Right lobe of liver (tissue), 6 donors: ENCODE measurements at places on chromosomes 2 and 18. TPM values are rescaled to one million over a fixed set of nuclear protein-coding genes. Genes with fewer than 3 reads are reported as not detected.

- no peaks in the 10 kb centered on the region for H3K36me3 ChIP-seq
- no peak overlapping the region for H3K27ac ChIP-seq
- no peak for DNase-seq
- no peak overlapping the region for H3K4me3 ChIP-seq
These were observed 109.8 kb downstream of the FAM210A start for GRCh38 chr18:13616525-13617035.

GRCh38 chr2:127906206-127906926 is 20.6 kb upstream of the AMMECR1L start:
- H3K27ac ChIP-seq = no peak overlapping the region
- no peaks in the 10 kb centered on the region for H3K4me1 ChIP-seq
- no peak for DNase-seq
- H3K27me3 ChIP-seq = no peaks in the 10 kb centered on the region
- H3K4me3 ChIP-seq = no peak overlapping the region
- no peaks in the 10 kb centered on the region for H3K36me3 ChIP-seq

DNA sequence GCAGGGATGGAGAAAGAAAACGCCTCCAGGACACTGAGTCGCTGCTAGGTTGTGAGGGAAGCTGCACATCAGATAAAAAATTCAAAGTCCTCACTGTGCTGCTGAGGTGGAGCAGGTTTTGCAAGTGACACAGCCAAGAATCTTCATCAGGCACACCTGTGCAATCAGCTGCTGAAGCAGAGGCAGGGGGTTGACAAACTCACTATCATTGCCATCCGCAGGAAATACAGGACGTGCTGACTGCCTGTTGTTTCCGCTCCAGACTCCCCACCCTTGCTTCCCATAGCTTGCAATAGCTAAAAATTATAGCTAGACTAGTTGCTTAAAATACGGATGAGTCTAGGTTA is 147.8 kb upstream of the FHL2 start:
- H3K36me3 ChIP-seq = no peaks in the 10 kb centered on the region
- H3K4me3 ChIP-seq = no peak overlapping the region
- H3K27ac ChIP-seq = no peak overlapping the region
- no peaks in the 10 kb centered on the region for H3K4me1 ChIP-seq
- H3K27me3 ChIP-seq = no peaks in the 10 kb centered on the region

GRCh38 chr18:9771261-9771976 is 63.3 kb downstream of the RAB31 start:
- H3K4me3 ChIP-seq = no peak overlapping the region
- peak; percentile 80 for DNase-seq
- H3K36me3 ChIP-seq = no peaks in the 10 kb centered on the region
- H3K4me1 ChIP-seq = no peaks in the 10 kb centered on the region
- no peaks in the 10 kb centered on the region for H3K27me3 ChIP-seq

DNA sequence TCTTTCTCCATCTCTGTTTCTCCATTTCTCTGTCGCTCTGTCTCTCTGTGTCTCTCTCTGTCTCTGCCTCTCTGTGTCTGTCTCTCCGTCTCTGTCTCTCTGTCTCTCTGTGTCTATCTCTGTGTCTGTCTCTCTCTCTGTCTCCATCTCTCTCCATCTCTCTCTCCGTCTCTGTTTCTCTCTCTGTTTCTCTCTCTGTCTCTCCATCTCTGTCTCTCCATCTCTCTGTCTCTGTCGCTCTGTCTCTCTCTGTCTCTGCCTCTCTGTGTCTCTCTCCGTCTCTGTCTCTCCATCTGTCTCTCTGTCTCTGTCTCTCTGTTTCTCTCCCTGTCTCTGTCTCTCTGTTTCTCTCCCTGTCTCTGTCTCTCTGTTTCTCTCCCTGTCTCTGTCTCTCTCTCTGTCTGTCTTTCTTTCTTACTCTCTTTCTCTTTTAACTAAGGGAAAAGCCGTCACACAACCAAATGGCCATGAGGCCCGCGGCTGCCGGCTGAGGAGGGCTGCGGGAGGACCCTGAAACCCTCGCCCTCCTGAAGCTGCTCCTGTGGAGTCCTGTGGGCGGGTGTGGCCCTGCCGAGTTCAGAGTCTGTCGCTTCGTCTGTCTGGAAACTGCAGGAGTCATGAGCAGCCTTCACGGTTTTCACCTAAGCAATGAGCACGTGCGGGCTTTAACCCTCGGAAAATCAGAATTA is 29.3 kb downstream of the NFATC1 start:
- H3K27ac ChIP-seq = no peak overlapping the region
- DNase-seq = no peak
- H3K4me1 ChIP-seq = no peaks in the 10 kb centered on the region
- no peaks in the 10 kb centered on the region for H3K36me3 ChIP-seq

GRCh38 chr2:979069-979928 is 28.6 kb downstream of the SNTG2 start:
- no peaks in the 10 kb centered on the region for H3K27me3 ChIP-seq
- no peak for DNase-seq
- H3K36me3 ChIP-seq = no peaks in the 10 kb centered on the region
- no peak overlapping the region for H3K27ac ChIP-seq
- H3K4me1 ChIP-seq = no peaks in the 10 kb centered on the region
- no peak overlapping the region for H3K4me3 ChIP-seq

DNA sequence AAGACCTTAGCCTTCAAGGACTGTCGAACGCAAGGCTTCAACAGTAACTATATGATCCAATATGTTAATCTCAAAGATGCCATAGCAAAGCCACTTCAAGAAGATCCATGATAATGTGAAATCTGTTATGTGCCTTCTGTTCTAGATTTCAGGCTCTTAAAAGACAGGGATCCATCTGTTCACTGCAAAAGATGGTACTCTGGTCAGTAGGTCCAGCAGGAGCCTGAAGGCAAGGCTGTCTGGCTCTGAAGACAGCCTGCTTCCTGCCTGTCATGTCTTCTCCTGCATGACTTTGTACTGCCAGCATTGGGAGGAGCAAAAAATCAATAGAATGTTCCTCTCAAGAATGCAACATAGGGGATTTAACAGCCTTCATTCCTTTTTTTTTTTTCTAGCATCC is 270.8 kb upstream of the PARD3B start:
- H3K27me3 ChIP-seq = no peaks in the 10 kb centered on the region
- H3K36me3 ChIP-seq = no peaks in the 10 kb centered on the region
- no peak overlapping the region for H3K27ac ChIP-seq
- no peaks in the 10 kb centered on the region for H3K4me1 ChIP-seq

DNA sequence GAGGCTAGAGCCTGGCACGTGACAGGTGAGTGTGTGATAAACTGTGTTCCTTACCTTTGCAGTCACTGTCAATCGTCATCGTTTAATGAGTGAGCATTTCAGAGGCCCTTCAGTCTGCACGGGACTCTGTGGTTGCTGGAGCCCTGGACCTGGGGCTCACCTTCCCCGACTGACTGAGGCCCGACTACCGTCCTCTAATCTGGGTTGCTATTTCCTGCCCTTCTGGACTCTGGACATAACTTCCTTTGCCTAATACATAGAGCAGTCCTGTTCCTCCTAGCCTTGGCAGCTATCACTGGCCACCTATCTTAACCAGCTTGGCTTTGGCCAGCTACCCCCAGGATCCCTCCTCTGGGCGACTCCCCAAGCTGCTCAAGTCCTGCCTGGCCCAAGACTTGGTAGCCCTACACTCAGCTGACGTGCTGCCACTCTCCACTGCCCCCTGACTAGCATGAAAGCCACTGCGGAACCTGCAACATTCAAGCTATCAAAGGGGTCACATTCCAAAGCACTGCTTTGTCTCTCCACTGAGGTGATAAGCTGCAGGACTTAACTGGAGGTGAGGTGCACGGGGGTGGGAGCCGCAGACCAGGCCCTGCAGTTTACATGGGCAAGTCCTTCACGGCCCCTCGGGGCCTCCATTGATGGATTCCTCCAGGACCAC is 11.1 kb upstream of the RAB17 start:
- no peaks in the 10 kb centered on the region for H3K36me3 ChIP-seq
- peaks cover 11% of the 10 kb centered on the region for H3K4me1 ChIP-seq
- H3K4me3 ChIP-seq = no peak overlapping the region

GRCh38 chr18:46555724-46556123 is 101.3 kb downstream of the LOXHD1 start:
- no peak overlapping the region for H3K4me3 ChIP-seq
- no peaks in the 10 kb centered on the region for H3K4me1 ChIP-seq
- H3K27me3 ChIP-seq = no peaks in the 10 kb centered on the region
- H3K27ac ChIP-seq = no peak overlapping the region
- no peaks in the 10 kb centered on the region for H3K36me3 ChIP-seq

DNA sequence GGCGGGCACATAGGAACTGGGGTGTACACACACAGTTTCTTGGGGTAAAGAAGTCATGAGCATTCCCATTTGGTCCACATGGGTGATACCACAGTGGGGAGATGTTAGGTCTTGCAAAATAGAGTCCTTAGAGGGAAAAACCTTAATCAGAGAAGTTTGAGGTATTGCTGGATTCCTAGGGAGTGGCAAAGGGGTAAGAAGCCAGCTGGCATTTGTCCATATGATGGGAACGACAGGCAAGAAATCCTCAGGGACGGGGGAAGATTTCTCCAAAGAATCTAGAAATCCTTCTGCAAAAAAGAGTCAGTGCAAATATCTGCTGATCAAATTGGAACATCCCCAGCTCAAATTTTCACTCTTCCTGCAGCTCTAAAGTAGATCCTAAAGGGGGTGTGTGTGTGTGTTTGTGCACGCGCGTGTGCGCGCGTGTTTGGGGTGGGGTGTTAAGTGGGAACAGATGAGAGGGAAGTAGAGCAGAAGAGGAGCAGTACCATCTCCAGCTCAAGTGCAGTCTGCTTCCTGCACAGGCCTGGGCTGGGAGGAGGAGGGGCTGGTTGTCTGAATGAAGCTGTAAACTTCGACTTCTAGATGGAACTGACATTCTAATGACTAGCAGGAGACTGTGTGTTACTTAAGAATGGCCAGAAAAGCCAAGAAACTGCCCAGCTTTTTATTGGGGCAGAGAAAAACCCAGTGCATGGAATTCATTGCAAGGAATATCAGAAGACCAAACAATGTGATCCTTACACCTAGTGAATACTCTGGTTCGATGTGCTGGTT is 168.0 kb downstream of the SPP2 start:
- DNase-seq = no peak
- H3K27ac ChIP-seq = no peak overlapping the region
- no peaks in the 10 kb centered on the region for H3K4me1 ChIP-seq
- H3K36me3 ChIP-seq = no peaks in the 10 kb centered on the region

DNA sequence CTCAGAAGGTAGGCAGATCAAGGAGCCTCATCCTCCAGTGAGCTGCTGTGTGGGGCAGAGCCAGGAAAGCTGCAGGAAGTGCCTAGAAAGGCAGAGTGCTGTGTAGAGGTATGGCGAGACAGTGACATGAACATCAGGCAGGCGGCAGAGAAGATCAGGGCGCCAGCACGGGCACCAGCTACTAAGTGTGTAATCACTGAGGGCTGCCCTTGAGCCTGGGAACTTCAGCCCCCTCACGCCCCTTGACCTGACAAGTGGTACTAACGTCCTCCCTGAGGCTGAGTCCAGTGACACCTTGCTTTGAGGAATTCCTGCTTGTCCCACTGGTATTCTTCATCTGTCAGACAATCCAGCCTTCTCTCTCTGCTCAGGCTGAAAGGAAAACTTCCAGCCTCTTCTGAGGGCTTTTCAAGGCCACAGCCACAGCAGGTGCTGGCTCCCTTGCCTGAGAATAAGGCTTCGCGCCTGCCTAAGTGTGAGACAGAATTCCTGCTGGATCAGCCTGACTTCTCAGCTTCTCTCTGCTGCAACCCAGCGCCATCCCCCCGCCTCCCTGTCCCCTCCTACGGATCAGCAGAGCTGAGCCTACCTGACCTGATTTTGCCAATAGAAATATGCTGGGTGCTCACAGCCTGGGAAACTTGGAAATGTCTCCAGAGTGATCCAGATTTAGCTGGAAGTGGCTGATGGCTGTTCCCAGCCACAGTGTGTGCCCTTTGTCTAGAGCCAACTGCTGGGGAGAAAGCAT is 148.0 kb downstream of the SMAD7 start:
- peak overlapping the region; percentile 43 for H3K27ac ChIP-seq
- peak; percentile 48 for DNase-seq
- no peak overlapping the region for H3K4me3 ChIP-seq
- H3K27me3 ChIP-seq = no peaks in the 10 kb centered on the region
- no peaks in the 10 kb centered on the region for H3K36me3 ChIP-seq
- H3K4me1 ChIP-seq = peaks cover 12% of the 10 kb centered on the region

The KCNK3 gene
- 0.27 TPM for total RNA-seq

The STARD6 gene
- not detected for total RNA-seq

The AGXT gene
- 1,366 TPM for total RNA-seq

The SLC19A3 gene
- total RNA-seq = 17.1 TPM

The C2orf74 gene
- 10.6 TPM for total RNA-seq

The TOGARAM2 gene
- 0.13 TPM for total RNA-seq

The HOXD13 gene
- not detected for total RNA-seq

The RGPD8 gene
- total RNA-seq = 5.1 TPM
